ENCODE measurements at places on chromosomes 13 and 19.

- DNase-seq = no peak
These were observed 37.2 kb downstream of the TGDS start for GRCh38 chr13:94558716-94559115.

GRCh38 chr13:97921176-97921816, 32.2 kb upstream of the IPO5 start:
- DNase-seq = no peak

DNA sequence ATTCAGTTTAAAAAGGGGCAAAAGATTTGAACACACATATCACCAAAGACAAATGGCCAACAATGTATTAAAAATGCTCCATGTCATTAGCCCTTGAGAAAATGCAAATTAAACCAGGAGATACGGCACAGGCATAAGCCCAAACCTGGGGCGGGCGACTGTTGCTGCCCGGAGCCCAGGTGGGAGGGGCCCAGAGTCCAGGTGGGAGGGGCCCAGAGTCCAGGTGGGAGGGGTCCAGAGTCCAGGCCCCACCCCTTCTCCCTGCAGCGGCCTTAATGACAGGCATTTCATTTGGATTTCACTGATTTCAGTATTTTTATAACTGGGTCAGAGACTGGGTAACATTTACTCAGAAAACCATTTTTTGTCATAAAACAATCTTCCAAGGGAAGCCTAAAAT, 78.2 kb downstream of the RASA3 start:
- no peak for DNase-seq

- no peak for DNase-seq
These were observed 701.4 kb downstream of the FGF9 start for GRCh38 chr13:22372261-22372660.

GRCh38 chr13:41019011-41019487, at the start of gene ELF1:
Gene ELF1 (minus strand): TSS chr13:41019316. CDS start chr13:40982054, 37,262 bp downstream.
- peak; percentile 52 for DNase-seq

DNA sequence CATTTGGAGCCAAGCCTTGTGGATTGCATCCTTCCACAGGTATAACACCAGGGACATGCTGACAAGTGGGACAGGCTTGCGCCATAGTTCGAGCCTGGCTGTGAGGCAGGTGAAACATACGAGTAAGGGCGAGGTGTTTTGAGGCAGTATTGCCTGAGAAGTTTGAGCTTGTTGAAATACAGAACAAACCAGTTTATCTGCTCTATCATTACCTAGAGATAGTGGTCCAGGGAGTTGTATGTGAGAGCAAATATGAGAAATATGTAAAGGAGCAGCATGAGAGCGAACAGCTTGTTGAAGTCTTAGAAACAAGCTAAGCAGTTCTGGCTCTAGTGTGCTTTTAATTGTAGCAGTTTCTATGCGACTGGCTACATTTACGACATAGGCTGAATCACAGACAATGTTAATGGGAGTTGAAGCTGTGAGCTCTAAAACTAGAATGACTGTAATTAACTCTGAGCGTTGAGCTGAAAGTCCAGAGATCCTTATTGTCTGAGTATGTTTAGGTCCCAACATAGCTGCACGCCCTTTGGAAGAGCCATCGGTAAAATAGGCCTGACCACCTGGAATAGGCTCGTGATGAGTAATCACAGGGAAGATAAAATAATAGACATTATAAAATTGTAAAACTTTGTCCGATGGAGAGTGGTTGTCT, 8.2 kb downstream of the ZNF439 start:
- no peak for DNase-seq

- no peak for DNase-seq
These were observed 57.7 kb downstream of the ZNF568 start for GRCh38 chr19:36973844-36974195.

- DNase-seq = no peak
These were observed 356.9 kb downstream of the NDFIP2 start for GRCh38 chr13:79837741-79838450.

- no peak for DNase-seq
These were observed 112.2 kb downstream of the PAN3 start for GRCh38 chr13:28250542-28250941.

GRCh38 chr13:76329004-76329403, 557.2 kb downstream of the KCTD12 start:
- no peak for DNase-seq

DNA sequence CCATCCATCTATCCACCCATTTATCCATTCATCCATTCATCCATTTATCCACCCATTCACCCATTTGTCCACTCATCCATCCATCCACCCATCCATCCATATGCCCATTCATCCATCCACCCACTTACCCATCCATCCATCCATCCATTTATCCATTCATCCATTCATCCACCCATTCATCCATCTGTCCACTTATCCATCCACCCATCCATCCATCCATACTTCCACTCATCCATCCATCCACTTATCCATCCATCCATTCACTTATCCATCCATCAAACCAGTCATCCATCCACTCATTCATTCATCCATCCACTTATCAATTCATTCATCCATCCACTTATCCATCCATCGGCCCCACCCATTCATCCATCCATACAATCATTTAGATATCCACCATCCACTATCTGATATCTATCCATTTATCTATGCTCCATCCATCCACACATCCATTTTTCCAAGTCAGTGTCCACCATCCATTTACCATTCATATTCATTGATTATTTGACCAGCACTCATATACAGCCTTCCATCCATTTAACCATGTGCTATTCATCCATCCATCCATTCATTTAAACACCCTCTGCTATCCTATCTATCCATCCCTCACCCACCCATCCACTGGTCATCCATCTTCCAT, 2.8 kb downstream of the TMEM221 start:
- no peak for DNase-seq

DNA sequence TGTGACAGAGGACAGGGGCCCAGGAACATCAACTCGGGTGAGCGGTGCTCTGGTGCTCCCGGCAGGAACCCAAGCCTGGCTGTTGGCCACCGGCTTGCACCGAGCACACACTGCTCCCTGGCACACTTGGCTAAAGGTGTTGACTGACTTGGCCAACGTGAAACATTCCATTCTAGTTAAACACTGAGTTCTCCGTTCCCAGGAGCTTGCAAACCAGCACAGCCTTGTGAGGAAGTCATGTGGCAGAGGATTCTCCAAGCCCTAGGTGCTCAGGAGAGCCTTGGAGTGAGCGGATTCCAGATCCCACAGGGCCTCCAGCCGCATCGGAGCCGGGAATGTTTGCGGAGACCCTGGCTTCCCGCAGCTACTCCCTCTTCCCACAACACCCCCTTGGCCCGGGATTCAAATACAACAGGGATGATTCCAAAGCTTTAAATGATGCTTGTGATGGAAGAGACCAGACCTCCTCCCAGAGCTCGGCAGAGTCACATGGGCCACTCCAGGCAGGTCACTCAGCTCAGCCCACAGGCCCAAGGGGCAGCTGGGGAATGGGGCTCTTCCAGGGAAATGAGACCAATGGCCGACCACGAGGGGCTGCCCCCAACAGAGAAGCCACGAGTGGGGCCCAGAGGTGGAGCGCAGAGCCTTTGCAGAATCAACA, 2.9 kb downstream of the C13orf46 start:
- DNase-seq = peak; percentile 39

GRCh38 chr19:7772752-7773291, 9.8 kb downstream of the CLEC4M start:
- DNase-seq = no peak

GRCh38 chr19:11639245-11639601, 41.9 kb downstream of the ZNF627 start:
- no peak for DNase-seq

DNA sequence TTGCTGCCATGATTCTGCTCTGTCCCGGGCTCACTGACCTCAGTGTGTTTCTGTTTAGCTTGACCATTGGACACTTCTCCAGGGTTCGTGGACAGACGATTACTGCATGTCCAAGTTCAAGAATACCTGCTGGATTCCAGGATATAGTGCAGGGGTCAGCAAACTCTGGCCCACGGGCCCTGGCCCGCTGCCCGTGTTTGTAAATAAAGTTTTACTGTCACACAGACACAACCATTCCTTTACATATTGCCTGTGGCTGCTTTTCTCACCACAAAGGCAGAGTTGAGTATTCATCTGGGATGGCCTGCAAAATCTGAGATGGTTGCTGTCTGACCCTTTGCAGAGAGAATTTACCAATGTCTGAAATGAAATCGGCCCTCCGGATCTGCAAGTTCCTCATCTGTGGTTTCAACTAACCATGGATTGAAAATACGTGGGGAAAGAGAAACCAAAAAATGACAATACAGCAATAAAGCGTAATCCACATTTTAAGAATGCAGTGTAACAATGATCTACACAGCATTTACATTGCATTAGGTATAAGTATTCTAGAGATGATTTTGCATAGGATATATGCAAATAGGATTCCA, 25.9 kb upstream of the F2RL3 start:
- no peak for DNase-seq

All from ovary (tissue), 10 donors.